Breast epithelium (tissue), 4 donors: ENCODE measurements at places on chromosomes 2 and 18.

DNA sequence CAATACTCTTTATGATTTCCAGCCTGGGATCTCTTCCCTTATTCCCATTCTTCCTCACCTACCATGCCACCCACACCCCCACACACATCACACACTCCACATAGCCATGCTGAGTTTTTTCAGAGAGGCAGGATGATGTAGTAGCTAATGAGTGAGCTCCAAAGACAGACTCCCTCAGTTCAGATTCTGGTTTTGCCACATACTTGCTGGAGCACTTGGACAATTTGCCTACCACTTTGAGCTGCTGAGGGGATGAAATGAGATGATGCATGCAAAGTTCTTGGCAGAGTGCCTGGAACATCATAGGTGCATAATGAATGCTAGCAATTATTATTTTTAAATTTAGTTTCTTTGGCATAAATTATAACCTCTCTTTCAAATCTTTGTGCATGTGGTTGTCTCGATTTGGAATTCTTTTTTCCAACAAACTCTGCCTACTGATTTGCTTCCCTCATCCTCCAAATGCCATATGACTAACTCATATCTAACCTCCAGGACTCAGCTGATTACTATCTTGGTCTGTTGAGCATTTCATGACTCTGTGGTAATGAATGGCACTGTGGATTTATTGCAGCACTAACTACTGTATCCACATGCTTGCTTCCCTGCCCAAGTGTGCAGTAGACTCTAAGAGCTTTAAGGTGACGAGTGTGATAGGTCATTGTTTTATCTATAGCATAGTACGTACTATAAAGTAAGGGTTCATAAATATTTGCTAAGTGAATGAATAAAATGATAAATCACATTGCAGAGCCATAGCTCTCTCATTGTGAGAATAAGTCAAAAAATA, 99.1 kb downstream of the TACR1 start:
- DNase-seq: no peak

- DNase-seq: no peak
These were observed 2.8 kb downstream of the MFSD2B start for GRCh38 chr2:24012521-24013188.

GRCh38 chr2:164842624-164842966, 972 bp upstream of the COBLL1 start:
- DNase-seq: no peak

DNA sequence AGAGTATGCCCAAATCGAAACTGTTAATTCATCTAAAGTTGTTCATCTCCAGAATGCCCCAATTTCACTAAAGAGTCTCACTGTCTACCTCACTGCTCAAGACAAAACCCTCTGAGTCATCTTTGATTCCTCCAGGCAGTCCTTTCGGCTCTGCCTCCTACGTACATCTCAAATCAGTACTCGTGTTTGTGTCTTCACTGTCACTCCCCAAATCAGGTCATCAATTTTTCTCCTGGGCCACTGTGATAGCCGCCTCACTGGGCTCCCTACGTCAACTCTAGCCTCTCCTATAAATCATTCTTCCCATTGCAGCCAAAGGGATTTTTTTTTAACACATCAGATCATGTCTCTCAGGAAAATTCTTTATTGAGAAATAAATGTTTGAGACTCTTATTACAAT, 42.1 kb upstream of the TTC39C start:
- DNase-seq: no peak

GRCh38 chr2:63827749-63828148, 13.9 kb upstream of the UGP2 start:
- peak; percentile 29 for DNase-seq

GRCh38 chr2:172308253-172308935, 119.0 kb upstream of the ITGA6 start:
- peak; percentile 60 for DNase-seq

- no peak for DNase-seq
These were observed 167.3 kb upstream of the CYRIA start for GRCh38 chr2:16832910-16833309.

DNA sequence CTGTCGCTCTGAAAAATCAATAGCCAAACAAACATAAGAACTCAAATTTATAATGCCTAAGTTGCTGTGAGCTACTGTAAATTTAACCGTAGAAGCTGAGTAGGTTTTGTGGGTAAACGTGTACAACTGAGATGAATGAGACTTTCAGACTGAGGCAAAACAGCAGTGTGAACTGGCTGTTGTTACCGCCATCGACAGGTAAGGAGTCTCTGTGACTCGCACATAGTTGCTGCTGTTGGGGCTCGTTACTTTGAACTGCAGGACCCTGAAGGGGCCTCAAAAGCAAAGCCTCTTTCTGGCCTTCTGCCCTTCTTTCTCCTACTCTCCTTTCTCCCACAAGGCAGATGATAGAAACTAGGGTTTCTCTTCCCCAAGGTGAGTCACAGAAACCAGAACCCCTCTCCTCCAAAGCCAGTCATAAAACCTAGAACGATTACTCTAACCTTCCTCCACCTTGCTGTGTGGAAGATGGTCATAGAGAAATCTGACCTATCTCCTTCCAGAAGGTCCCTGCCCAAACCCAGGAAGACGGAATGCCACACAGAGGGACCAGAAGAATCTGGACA, 101.2 kb downstream of the DLGAP1 start:
- DNase-seq: no peak

DNA sequence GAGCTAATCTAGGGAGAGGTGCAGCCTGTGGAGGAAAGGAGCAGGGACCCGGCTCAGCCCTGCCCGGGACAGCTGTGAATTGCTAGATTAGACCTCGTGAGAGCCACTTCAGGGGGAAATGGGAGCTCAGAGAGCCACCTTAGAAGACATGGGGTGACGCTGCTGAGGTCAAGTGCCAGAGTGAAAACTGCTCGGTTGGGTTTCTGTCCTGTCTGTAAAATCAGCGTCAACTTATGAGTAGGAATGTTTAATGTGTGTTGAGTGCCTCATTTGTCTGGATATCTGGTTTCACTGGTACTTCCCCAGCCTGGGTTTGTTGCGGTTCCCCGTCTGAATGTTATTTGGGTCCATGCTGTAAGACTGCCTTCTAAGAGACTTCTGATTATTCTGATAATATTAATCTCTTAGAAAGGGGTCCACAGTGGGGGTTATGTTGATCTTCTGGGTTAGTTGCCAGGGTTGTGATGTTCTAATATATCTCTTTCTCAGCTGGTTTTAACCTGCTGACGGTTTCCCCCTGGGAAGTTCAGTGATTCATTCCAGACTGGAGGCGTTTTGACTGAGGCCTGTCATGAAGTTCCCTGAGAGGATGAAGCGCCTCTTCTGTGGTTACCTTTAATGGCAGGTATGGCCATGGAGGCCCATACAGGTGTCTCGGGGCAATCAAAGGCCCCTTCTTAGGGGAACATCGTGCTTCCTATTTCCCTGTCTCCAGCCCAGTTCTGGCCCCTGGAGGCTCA, 175.9 kb downstream of the SH3RF3 start:
- DNase-seq: no peak

DNA sequence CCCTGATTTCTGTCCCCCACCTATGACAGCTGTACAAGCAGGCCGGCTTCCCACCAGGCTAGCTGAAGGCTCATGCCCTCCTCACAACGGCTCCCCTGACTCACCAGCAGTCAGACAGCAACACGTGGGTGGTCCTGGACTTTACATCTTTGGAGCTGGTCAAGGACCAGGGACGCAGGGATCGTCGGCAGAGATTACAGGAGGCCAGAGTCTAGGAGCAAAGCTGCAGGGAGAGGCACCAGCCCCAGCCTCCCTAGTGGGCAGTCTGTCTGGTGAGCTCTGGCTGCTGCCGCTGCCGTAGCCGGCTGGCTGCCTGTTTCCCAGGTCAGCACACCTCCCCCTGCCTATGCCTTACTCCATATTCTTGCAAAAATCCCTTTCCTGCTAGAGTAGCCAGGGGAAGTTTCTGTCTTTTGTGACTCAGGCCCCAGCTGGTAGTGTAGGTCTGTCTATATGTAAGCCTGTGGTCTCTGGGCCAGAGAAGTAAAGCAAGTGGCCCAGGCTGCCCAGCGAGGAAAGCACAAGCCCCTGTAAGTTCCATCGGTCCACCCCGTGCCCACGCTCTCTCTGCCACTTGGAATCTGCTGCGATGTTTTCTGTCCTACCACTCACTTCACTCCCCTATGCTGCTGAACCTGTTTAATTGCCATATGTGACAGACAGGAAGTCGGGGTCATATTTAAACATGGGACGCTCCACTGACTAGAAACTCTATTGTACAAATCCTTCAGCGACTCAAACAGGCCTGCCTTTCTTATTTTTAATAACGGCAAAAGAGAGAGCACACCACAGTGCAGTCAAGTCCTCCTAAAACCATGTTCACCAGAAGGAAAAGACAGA, 2.4 kb upstream of the ARHGEF4 start:
- DNase-seq: no peak

DNA sequence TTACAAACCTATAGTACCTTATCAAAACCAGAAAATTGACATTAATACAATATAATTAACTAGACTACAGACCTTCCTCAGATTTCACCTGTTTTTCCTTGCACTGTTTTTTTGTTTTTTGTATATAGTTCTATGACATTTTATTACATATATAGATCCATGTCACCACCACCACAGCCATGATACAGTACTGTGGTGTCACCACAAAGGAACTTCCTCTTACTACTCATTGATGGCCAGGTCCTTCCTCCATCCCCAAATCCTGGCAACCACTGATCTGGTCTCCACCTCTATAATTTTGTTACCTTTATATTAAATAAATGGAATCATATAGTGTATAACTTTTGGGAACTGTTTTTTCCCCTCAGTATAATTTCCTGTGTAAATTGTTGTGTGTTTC, 19.4 kb upstream of the ATP6V1B1 start:
- no peak for DNase-seq

GRCh38 chr2:73933194-73933593, 6.5 kb downstream of the DGUOK start:
- no peak for DNase-seq

DNA sequence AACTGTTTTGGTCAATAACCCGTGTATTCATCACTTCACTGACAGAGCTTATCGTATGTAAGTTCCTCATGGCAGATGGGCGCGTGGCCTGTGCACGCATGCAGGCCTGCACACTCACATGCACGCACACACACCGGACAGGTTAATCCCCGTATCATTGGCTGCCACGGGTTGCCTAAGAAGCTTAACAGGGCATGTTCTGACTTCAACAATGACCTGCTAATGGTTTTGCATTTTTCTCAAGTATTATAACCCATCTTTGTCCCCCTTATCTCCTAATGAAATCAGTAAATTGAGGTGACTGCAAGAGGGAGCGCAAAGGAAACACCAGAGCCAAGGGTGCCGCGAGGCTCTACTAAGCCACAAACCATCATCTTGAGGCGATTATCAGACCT, 399.0 kb upstream of the ID2 start:
- DNase-seq: no peak

- no peak for DNase-seq
These were observed 263.6 kb upstream of the HNMT start for GRCh38 chr2:137700681-137701080.
